ENCODE measurements at places on chromosomes 12 and 14.

GRCh38 chr14:92105073-92105892 is 1.1 kb downstream of the ATXN3 start:
- no peak for DNase-seq

DNA sequence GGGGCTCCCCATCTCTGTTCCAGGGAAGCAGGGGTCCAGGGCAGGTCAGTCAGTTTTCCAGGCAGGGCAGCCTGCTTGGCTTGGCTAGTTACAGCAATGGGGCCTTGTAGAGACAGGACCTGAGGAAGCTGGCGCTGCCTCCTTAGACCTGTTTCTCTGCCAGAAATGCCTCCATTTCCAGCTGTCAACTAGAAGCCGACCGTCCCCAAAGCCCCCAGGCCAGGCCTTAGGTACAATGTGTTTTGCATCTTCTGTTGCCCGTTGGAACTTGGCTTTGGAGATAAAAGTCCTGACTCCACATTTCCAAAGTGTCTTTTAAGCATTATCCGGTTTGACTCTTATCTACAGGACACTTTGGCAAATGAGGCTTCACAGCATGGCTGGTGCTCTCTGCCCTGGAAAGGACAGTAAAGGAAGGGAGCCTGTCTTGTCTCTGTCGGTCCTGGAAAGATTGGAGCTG is 42.6 kb downstream of the KRT80 start:
- DNase-seq: no peak

DNA sequence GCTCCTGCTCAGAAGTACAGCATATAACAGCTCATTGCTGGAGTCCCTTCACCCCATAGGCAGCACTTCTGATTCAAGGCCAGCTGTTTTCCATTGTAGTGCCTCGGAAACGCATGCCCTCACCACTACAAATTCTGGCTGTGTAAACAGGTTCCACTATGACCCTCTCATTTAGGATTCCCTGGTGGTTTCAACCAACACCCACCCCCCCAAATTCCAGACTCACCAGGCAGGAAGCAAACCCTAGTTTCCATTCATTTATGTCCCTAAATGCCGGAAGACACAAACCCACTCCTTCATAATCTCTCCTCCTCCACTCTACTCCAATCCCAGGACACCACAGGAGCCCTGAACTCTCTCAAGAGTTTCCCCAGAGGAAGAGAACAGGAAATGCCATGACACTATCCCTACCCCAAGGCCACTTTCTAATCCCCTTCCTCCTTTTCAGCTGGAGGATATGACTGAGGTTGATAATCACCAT is 75.9 kb upstream of the TMPO start:
- no peak for DNase-seq

- no peak for DNase-seq
Observed at GRCh38 chr12:80509781-80510556, 65.9 kb downstream of the PTPRQ start.

- no peak for DNase-seq
Observed at GRCh38 chr14:104994978-104995377, 9.4 kb downstream of the CLBA1 start.

GRCh38 chr12:52403561-52403960 is 2.6 kb downstream of the KRT82 start:
- DNase-seq: no peak

DNA sequence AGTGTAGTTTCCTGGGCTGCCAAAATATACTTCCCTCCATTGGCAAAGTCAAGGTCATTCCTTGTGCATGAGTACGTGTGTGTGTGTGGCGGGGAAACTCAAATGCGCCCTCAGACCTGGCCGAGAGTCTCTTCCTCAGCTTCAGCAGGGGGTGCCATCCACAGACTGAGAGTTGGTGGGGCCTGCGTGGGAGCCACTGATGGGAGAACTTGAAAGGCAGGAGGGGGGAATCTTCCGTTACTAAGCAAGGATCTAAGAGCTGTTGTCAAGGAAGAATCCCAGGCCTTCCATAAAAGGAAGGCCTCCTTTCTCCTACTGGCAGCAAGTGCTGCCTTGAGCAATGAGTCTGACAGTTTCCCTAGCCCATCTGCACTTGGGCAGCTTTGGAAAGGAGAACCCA is 274.9 kb downstream of the EMP1 start:
- no peak for DNase-seq

GRCh38 chr14:76135722-76136121 is 16.0 kb upstream of the GPATCH2L start:
- DNase-seq: no peak

DNA sequence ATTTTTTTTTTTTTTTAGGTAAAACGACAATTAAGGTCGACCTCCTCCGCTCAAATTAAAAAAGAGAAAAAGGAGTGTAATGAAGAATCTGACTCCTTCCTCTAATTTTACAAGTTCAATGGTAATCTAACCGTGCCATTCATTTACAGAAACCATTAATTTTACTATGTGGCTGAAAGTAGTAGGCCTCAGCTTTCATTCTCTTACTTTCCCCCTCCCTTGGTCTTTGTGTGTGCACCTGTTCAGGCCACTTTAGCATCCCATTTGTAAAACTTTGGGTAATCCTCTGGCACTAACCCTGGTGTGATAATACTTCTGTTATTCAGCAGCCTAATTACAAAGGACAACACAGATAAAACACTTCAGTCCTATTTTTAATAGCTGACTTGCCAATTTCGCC is 128.1 kb downstream of the ASCL1 start:
- DNase-seq: no peak

DNA sequence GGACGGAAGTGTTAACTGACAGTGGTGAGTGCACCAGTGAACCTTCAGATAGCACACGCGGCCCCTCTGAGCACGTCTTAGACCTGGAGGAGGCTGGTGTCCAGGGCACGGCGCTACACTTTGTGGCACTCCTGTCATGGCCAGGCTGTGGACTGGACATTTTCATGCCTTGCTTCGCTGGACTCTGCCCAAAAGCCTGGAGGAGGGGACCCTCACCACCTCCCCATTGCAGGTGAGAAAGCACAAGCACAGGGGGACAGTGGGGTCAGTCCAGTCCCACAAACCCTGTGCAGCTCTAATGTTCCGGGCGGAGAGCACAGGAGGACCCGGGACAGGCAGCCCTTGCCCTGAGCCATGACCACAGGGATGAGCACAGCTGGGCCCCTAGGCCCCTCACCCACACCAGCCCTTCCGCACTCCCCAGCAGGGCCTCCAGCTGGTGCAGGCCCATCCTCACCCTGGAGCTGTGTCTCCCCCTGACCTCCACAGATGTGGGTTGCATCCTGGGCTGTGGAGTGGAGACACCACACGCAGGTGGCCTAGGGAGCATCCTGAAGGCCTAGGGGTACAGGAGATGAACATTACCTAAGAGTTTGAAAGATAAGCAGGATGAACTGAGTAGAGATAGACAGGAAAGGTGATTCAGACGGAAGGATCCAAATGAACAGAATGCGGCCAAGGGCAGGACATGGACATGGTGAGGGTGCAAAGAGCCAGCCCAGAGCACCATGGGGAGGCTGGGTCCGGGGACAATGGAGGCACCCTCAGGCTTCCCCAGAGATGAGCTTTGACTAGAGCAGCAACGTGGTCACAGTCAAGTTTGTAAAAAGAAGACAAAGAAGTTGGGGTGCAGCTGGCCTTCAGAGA is 132.8 kb downstream of the BCL11B start:
- no peak for DNase-seq

DNA sequence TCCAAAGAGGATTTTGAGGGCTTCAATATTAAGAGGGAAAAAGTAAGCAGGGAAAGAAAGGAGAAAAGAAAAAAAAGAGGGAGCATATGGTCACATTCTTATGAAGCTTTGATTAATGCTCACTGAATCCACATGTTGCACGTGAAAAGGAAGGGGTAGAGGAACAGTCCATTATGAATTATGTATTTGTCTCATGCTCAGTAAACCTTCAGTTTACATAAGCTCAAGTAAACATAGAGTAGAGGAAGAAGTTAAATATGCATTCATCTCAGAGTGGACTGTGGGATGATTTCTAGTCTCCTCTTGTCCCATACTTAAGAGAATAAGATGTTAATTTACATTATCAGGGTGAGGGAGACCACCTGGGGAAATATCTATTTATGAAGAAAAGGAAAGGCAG is 334.5 kb downstream of the IPO8 start:
- DNase-seq: no peak

- DNase-seq: no peak
Observed at GRCh38 chr14:102866982-102867761, 55.3 kb upstream of the AMN start.

DNA sequence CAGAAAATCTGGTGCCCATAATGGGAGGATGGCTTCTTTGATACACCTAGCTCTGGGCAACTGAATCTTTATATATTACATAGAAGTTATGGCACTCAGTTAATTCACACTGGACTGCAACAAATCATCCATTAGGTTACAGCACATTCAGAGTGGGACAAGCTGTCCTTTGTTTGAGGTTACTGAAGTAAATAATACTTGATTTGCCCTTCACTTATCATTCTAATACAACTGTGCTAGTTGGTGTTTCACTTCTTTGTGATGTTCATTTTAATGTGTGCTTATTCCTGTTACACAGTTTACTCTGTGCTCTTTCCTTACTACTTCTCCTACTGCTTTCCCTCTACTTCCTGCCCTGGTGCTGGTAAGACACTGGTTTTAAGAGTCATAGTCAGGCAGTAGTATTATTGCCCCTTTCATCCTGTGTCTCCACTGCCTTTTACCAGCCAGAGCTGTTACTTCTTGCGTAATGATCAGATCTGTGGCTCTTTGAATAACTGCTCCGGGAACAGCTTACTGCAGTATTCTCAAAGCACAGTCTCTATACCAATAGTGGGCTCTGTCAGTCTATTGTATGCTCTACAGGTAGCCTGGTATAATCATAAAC is 36.4 kb upstream of the GXYLT1 start:
- DNase-seq: no peak

- no peak for DNase-seq
Observed at GRCh38 chr14:89952576-89952975, 2.0 kb downstream of the EFCAB11 start.

DNA sequence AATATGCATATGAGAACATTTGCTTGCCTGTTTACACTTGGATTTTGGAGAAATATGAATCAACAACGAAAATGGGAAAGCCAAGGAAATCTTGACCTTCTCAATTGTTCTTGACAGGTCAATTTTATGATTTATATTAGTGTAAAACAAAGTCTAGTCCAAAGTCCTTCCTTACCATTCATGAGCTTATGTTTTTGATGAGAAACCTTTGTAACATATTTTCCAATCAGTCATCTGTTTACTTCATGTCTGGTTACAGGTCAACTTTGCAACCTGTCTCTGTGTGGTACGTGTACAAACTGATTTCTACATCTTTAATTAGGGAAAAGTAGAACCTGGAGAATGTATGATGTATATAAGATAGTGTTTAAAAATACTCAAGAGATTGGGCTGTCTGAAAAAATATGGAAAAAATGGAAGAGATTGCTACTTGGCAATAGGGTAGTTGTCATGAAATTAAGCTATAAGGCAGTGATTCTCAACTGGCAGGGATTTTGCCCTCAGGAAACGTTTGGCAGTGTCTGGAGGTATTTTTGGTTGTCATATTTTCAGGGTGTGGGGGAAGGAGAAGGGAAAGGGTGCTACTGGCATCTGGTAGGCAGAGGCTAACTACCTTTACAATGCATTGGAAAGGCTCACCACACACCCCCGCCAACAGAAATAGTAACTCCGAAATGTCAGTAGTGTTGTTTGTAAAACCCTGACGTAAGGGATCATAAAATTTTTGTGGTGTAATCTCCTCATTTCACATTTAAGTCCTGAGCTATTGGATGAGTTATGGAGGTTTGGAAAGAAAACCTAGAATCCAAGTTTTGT is 110.4 kb upstream of the PTPRB start:
- DNase-seq: no peak

DNA sequence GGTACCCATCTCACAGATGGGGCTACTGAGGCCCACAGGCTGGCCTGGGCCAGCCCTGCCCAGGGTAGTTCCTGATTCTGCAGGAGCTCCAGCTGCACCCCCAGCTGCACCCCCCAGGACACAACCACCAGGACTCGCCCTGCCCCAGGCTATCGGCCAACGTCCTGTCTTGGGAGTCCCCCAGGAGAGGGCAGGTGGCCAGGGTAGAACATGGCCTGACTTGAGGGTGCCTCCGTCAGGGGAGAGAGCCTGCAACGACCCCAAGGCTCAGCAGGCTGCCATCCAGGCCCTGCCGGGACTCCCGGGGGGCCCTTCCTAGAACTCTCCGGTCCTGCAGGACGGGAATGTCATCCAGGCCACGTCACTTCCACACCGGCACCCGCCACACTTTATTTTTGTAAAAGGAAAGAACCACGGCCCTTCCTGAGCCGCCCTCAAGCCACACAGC is 15.8 kb downstream of the JAG2 start:
- no peak for DNase-seq

DNA sequence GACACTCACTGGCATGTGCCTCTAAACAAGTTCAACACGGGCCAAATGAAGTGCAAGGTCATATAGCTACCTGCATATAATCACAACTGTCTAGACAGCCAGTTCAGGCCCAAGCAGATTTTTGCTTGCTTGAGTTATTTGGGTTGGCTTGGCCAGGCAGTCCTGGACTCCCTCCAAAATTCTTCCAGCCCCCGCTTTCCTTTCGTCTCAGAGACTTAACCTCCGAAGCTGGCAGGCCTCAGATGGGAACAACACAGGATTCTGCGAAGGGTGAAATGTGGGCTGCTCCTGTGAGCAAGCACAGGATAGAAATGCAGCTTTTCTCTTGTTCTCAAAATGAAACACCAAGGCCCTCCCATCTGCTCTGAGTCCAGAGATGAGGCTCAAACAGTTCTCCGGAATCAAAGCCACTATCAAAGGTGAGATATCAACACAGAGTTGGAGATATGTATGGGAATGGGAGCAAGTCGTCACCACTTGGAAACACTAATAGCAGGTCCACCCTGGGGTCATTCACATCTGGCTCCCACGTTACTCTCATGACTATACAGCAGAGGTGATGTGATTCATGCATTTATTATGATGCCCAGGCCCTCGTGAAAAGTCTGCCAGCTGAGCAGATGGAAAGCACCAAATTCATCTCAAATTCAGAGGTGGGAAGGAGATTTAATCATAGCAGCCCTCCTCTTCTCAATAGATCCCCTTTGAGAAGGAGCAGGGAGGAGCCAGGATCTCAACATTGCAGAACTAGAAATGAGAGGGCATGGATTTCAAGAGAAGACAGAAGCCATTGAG is 389.8 kb downstream of the NUAK1 start:
- DNase-seq: no peak

DNA sequence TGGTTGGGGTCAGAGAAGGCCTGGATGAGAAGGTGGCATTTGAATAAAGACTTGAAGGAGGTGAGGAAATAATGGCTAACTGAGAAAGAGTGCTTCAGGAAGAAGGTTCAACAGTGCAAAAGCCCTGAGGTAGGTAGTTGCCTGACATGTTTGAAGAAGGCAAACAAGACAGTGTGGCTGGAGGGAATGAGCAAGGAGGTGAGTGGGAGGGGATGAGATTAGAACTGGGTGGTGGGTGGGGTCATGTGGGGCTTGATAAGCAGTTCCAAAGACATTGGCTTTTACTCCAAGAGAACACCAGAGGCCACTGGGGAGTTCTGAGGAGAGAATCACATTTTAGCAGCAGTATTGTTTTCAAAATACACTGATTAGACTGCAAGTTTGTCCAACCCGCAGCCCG is 50.5 kb downstream of the HSPB8 start:
- no peak for DNase-seq

- no peak for DNase-seq
Observed at GRCh38 chr14:105890474-105891220, 364.3 kb downstream of the TMEM121 start.

- no peak for DNase-seq
Observed at GRCh38 chr12:123813349-123813748, 51.2 kb downstream of the DNAH10 start.

- DNase-seq: peak; percentile 25
Observed at GRCh38 chr12:117119592-117120198, 20.5 kb upstream of the TESC start.

- DNase-seq: no peak
Observed at GRCh38 chr12:104974626-104975290, 11.4 kb upstream of the NOPCHAP1 start.

- no peak for DNase-seq
Observed at GRCh38 chr12:54744590-54744989, 96.4 kb upstream of the DCD start.
